Kidney glomerular epithelial cell (primary cell): ENCODE measurements at places on chromosomes 11 and 22.

GRCh38 chr22:35505399-35506258, 35.0 kb upstream of the RASD2 start:
- DNase-seq: no peak

- DNase-seq: no peak
Measured at GRCh38 chr11:110298301-110298765, 1.9 kb upstream of the RDX start.

DNA sequence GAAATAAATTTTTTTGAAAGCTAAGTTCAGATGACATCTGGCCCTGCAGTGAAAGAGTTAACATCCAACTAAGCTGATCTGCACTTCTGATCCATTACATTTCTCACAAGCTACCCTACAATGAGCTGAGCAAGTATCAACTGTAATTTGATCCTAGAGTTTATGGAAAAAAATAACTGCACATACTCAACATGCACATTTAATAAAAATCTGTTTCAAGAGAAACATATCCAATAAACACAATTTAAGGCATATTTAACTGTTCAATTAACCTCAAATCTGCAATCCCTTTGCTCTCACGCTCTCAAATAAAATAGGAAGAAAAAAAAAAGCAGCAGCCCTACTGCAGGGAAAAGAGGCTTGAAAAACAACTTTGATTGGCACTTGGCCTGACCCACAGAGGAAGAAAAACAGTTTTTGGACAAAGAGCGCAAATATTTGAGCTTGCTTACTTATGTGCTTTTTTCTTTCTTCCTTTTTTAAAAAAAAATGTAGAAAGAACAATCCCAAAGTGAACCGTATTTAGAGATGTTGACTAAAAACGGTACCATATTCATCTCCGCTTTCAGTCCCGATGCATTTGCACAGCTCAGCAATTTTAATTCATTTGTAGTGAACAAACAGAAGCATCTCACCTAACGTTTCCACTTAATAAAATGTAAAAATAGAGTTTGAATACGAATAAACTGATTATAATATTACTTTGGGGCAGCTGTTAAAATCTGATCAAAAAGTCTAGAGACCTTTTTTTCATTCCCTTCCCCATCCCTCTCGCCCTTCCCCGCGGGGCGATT, 1.6 kb downstream of the SESN3 start:
- peak; percentile 51 for DNase-seq

- DNase-seq: no peak
Measured at GRCh38 chr11:25902476-25902875, 429.5 kb upstream of the ANO3 start.

GRCh38 chr11:83079820-83080219, 8.1 kb upstream of the RAB30 start:
- DNase-seq: no peak

DNA sequence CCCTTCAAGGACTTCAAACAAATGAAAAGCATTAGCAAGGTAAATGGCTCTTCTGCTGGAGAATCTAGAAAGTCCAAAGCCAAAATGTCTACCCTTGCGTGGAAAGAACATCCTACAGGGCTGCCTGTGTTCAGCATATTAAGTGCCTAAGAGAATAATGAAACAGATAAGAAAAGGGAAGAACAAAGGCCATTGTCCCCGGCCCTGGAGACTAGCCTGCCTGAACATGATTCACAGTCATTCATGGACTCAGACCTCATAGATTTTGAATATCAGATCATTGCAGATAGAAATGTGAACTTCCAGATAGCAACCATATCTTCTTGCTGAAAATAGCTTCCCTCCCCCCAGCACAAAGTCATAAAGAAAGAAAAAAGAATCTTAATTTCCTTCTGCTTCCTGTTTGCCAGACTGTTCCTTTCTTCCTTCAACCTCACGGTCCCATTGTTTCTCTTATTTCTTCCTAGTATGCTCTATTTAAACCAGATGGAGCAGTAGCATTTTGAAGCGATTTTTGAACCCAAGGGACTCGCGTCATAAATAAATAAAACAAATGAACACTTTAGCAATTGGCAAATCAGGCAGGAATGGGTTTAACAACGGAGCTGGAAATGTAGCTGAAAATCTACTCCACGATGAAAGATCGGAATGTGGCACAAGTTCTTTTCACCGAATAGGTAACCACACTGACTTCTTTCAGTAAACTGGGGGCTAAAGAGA, 408.2 kb upstream of the CCDC90B start:
- no peak for DNase-seq

- no peak for DNase-seq
Measured at GRCh38 chr22:26768952-26769351, 111.6 kb downstream of the MIAT start.

DNA sequence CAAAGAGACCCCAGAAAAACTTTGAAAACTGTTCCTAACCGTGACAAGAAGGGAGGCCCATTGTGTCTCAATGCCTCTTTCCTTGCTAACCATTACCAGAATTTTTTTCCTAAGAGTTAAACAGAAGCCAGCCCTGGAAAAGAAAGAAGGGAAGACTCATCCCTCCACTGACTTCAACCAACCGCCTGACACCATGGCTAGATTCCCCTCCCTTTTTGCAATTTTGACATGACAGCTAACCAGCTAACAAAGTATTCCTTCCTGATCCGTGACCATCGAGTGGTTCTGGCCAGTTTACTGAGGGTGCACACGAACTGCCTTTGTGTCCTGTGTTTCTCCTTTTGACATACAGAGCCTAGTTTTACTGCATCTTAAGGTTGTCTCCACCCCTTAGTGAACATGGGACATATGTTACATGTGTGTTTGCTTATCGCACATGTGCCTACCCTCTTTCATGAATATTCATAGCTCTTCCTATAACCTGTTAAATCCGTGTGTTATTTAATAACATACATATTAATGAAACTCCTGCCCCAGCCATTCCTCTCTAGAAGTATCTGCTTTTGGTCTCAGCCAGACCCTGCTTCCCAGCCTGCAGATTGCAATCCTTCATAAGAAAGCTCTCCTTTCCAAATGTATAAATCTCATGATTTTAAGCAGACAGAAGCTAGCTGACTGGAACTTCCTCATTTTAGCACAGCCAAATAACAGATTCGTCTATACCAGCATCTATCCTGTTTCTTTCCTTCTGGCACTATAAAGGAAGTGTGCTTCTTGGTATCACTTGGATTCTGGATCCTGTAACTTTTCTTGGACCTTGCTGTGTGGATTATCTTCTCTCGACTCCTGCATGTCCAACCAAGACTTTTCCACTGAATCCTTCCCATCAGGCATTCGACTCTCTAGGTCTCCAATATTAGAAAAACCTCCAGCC, 37.8 kb downstream of the RASSF10 start:
- no peak for DNase-seq

DNA sequence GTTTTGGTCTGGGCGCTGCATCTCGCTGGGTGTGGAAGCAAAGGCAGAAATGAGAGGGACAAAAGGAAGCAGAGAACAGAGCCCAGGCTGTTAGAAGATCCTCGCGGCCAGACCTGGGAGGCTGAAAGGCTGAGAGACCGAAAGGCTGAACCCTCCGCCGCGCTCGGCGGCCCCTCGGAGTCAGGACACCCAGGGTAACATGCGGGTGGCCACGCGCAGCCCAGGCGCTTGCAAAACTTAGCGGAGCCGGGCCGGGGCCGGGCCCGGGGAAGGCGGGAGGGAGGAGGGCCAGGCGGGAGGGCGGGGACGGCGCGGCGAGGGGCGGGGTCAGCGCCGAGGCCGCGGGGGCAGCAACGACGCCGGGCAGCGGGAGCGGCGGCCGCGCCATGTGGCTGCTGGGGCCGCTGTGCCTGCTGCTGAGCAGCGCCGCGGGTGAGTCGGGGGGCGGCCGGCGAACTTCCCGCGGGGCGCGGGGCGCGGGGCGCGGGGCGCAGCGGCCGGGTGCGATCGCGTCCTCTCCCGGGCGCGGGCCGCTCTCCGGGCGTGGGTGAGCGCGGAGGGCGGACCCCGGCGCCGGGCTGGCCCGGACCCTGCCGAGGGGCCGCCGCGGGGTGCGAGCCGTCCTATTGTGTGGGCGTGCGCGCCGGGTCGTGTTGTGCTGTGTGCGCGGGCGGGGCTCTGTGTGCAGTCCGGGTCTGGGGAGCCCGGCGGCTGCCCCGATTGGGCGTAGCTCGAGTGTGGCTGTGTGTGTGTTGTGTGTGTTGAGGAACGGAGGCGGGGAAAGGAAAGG, at the start of gene LDLRAD3:
Gene LDLRAD3 (plus strand): TSS at position 350 of the 790 bp plus-strand sequence. CDS start 37 bp downstream, at position 387.
- peak; percentile 53 for DNase-seq

DNA sequence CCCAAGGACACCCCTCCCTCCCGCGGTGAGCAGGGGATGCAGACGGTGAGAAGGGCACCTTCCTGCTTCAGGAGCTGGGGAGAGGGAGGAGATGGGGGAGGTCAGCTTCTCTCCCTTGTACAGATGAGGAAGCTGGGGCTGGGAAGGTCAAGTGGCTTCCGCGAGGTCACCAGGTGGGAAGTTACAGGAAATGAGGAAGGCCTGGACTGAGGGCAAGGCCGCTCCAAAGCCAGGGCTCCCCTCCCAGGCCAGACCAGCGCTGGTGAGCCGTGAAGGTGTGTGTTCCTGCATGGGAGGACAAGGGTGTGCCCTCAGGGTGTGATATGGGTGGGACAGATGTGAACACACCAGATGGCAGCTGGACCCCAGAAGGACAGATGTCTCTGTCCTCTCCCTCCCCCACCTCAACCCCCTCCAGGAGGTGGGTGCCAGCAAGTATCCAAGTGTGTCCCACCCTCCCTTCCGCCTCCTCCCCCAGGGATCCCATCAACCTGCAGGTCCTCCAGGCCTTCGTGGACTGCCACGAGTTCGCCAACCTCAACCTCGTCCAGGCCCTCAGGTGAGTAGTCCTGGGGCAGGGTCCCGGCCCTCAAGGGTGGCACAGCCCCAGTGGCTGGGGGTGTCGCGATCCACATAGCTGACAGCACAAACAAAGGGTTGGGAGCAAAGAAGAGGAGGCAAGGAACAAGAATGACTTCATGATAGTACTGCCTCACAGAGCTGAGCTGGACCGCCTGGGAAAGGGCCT, 16.6 kb downstream of the CYTH4 start:
- DNase-seq: no peak

DNA sequence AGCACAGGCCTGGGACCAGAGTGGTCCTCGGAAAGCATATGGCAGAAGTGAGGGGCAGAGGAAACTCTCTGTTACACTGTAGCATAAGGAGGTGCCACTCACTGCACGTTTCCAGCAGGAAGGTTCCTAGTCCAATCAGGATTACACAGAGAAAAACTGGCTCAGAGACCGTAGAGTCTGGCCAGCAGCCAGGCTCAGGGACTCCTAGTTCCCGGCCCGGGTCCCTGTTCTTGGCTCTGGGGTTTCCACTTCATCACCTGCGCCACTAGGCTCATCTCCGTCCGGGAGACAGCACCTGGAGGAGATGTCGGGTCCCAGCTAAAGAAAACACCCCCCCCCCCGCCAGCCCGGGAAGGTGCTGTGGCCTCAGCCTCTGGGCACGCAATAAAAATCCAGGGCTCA, 1.1 kb downstream of the TTLL12 start:
- peak; percentile 17 for DNase-seq

DNA sequence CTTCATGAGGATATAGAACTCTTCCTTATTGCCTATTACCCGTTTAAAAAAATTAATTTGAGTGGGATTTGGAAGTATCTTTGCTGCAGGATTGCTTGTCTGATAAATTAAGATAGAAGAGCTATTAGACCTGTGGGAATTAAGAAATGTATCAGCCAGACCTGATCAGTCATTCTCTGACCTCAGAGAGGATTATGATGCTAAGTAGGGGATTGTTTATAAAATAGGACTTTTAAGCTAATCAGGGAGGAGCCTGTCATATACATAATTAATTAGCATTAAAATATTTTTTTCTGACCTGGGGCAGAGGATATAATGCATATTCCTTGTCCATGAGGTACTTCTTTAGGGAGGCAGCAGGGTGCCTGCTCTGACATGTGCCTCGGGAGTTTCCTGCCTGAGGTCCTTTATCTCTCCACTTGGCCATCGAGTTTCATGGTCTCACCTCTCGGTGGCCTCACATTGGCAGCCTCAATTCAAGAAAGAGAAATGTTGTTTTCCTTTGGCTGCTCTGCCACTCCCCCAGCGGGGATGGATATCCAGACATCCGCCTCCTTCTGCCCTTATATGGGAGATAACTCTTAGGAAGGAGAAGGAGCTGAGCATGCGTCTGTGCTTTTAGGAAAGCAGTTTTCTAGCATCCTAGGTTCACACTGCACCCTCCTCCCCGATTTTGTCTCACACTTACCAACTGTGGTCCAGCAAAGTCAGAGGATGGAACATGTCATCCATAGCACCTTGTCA, 41.1 kb downstream of the DIXDC1 start:
- DNase-seq: peak; percentile 70

GRCh38 chr11:123187665-123188507, 7.2 kb downstream of the CLMP start:
- peak; percentile 40 for DNase-seq

GRCh38 chr11:113603277-113604059, 102.6 kb downstream of the TMPRSS5 start:
- DNase-seq: peak; percentile 33

DNA sequence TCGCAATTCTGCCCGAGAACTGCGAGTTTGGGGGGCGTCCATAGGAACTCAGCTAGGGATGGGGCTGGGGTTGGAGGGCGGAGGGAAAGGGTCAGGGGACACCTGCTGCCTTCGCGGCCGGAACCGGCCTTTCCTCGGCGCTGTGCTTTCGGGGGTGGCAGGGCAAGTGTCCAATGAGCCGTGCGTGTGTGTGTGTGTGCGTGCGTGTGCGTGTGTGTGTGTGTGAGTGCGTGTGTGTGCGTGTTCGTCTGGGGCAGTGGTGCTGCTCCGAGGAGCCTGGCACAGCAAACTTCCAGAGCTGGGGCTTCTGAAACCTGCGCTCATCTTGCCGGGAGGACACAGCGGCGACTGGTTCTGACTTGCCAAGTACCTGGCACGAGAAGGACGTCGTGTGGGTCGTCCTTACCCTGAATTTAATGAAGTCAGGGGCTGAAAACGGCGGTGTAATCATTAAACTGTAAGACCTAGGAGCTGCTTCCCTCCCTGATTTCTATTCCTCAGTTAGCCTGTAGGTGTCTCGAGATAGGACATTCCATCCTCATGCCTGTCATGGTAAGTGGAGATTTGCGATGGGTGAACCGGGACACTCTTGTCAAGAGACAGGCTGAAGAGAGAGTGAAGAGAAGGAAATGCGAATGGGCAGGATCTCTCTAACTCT, 27.0 kb upstream of the AMOTL1 start:
- peak; percentile 81 for DNase-seq

- DNase-seq: peak; percentile 67
Measured at GRCh38 chr11:67303132-67303834, at the start of gene SSH3. Gene SSH3 (plus strand): TSS chr11:67303530. CDS start chr11:67303626, 96 bp downstream.

DNA sequence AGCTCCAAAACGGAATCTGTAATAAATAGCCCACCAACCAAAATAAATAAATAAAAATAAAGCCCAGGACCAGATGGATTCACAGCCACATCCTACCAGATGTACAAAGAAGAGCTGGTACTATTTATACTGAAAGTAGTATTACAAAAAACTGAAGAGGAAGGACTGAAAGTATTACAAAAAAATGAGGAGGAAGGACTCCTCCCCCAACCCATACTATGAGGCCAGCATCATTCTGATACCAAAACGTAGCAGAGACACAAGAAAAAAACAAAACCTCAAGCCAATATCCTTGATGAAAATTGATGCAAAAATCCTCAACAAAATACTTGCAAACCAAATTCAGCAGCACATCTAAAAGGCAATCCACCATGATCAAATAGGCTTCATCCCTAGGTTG, 65.4 kb downstream of the CYP2R1 start:
- DNase-seq: no peak
